NCI-H226 (cell line): ENCODE measurements at places on chromosomes 12 and 14.
A peak's percentile ranks its signal among the peaks of the same experiment; 100 is the strongest.

DNA sequence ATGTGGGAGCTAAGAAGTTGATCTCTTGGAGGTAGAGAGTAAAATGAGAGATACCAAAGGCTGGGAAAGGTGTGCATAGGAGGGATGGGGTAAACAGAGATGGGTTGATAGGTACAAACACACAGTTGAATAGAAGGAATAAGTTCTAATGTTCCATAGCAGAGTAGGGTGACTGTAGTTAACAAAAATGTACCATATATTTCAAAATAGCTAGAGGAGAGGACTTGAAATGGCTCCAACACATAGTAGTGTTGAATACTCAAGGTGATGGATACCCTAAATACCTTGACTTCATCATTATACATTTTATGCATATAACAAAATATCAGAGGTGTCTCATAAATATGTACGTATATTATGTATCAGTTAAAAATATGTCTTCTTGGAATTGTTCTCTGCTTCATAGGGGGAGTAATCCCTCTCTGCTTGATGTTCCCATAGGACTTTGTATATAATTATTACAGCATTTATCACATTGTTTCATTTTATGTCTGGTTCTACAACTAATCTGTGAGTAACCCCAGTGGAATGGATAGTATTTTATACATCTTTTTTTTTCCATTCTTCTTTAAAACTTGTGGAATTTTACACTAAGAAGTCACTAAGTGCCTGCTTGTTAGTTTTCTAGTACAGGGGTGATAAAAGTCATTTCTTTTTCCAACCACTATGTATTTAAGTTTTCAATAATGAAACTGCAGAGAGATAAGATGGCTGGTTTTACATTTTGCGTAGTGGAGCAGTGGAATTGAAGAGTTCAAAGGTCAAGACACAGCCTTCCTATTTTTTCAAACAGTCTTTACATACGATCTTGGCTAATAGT is 1940.0 kb upstream of the SEL1L start:
- DNase-seq, result peak; percentile 43

DNA sequence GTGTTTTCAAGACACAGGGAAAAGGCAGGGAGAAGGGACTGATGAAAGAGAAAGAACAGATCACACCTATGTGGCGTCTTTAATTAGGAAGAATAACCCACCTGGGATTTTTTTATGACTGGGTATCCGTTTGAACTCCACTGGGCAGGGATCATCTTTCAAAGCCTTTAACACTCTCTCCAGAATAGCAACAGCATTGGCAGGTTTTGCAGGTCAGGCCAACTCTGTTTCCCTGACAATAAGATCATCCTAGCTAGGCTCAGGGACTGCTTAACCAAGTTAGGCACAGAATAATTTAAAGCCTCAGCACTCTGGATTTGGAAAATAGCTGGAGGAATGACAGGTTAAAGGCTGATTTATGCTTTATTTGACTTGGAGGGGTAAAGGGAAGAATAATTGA is 117.6 kb downstream of the SUDS3 start:
- DNase-seq, result no peak

DNA sequence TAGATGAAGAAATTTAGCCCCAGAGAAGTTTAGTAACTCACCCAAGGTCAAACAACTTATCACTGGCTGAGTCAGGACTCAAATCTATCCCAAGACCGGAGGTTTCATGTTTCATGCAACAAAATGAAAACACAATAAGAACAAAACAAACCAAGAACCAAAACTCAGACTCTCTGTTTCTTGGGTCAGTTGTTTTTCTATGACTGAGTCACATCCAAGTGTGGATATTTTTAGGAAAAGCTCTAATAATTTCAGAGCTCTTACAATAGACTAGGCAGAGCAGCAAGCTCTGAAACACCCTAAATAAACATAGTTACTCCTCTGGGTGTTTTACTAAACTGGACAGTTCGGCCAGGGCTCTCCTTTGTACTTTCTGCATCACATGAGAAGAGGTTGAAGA is 87.6 kb upstream of the PRB2 start:
- peak; percentile 28 for DNase-seq

DNA sequence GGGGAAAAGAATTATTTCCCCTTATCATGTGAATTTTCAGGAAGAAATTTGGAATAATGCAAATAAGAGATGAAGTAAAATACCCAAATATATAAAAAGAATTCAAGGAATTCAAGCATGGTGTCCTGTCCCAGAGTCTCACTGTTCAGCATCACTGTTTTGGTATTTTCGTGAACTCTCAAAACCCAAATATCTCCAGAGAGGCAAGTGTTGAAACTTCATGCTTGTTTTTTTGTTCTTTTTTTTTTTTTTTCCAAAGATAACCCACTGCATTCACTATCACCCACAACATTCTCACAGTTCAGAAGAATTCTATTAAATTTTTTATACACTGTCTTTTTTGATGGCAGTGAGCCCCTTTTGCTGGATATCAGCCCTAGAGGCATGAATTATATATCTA is 354.9 kb downstream of the DIO2 start:
- peak; percentile 44 for DNase-seq

DNA sequence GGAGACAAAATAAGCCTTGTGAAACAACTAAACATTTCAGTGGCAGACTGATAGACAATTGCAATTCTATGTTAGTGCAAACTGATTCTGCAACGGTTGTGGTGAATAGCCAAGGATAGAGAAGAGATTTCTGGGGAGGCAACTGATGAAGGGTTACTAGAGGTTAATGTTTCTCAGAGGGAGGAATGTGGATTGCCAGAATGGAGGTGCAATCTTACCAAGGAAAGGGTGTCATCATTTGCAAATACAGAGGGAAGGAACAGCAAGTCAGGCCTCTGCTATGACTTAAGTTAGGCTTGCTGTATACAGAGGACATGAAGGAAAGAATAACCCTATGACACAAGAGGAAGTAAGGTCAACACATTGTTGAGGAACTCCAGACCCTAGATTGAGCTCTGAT is 35.8 kb downstream of the CCDC175 start:
- DNase-seq, result peak; percentile 18

DNA sequence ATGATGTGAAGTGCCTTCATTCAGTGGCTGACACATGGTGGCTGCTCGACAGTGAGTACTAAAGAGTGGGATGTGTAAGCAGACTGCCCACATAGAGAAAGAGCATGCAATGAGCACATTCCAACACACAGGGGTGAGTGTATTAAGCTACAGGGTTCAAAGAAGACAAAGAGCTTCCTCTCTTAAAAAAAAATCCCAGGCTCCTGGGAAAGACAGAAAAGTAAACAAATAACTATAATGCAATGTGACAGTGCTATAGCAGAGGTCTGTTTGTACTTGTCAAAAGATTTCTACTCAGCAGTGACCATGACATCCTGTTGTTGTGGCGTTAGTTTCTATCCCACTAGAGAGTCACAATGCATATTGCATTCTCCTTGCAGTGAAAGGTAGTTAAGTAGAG is 12.4 kb upstream of the PCNX1 start:
- no peak for DNase-seq

DNA sequence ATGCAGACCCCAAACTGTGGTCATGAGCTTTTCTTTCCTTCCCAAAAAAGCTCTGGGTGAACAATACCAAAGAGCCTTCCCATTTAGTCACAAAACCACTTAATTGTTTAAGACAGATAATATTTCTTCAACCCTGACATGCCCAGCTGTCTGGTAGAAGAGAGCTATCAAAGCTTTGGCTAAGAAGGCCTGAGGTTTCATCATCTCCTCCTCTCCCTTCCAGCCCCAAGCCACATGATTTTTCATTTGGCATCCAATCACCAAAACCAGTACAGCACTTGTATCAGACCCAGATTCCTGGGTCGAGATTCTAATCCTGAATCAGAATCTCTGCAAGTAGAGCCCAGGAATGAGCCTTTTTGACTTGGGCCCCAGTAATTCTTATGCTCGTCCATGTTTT is 199.6 kb upstream of the TMEM260 start:
- DNase-seq, result no peak

- peak; percentile 3 for DNase-seq
These were observed 34.0 kb upstream of the HECTD1 start for GRCh38 chr14:31241450-31242114.

- DNase-seq, result no peak
These were observed 106.6 kb upstream of the NCOR2 start for GRCh38 chr12:124673801-124674617.

DNA sequence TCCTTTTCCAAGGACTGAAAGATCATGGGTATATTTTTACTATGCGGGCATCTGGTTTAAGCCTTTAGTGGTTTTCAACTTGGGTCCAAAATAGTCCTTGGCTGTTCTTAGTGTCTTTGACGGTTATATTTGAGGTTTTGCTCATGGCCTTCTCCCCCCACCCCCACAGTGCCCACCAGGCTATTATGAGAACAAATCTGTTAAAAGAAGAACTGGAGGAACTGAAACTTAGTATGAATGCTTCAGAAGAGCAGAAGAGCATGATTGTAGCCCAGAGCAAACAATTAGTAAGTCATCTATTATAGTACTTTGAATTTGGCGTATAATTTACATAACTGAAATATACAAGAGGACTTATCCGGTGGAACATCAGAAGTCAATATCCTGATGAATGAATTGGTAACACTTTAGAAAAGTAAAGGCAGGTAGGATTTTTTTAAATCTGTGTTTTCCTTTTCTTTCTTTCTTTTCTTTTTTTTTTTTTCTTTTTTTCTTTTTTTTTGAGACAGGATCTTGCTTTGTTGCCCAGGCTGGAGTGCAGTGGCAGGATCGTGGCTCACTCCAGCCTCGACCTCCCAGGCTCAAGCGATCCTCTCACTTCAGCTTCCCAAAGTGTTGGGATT is 71.8 kb upstream of the BCAT1 start:
- no peak for DNase-seq

DNA sequence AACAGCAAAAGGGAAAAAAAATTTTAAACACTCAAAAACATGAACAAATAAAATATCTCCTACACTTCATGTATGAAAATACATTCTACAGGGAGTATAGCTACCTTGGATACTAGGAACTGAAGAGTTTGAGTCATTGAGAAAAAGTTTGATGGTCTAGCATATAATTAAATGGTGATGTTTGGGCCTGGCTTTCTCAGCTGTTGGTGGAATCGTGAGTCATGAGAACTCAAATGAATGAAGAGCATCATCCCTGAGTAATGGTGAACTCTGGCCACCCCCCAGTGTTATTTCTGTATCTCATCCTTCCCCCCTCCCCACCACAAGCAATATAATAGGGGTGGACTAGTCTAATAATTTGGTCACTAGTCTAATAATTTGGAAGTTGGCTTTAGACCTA is 6.7 kb upstream of the SLC6A15 start:
- DNase-seq, result peak; percentile 73

- DNase-seq, result no peak
These were observed 1.5 kb downstream of the CYP46A1 start for GRCh38 chr14:99685596-99685995.

DNA sequence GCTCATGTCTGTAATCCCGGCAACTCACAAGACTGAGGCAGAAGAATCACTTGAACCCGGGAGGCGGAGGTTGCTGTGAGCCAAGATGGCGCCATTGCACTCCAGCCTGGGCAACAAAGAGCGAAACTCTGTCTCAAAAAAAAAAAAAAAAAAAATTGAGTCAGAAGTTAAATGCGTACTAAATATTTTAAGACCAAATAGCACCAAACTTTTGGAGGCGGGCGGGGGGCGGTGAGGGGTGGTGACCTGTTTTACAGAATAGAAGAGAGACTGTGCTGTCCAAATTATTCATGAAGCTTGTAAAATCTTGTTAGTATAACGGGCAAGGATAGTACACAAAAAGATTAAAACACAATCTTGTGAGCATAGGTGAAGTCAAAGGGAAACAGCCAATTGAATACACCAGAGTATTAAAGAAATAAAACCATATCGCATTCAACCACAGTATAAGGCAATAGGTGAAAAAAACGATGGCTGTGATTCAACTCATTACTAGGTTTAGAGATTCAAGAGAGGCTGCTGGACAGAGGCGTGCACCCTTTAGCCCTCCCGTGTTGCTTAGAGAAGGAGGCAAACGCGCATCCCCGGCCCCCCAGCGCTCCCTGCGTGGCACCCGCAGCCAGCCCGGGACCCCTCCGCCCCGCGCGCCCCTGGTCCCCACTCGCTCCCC is 571 bp downstream of the ZNF891 start:
- DNase-seq, result peak; percentile 14

DNA sequence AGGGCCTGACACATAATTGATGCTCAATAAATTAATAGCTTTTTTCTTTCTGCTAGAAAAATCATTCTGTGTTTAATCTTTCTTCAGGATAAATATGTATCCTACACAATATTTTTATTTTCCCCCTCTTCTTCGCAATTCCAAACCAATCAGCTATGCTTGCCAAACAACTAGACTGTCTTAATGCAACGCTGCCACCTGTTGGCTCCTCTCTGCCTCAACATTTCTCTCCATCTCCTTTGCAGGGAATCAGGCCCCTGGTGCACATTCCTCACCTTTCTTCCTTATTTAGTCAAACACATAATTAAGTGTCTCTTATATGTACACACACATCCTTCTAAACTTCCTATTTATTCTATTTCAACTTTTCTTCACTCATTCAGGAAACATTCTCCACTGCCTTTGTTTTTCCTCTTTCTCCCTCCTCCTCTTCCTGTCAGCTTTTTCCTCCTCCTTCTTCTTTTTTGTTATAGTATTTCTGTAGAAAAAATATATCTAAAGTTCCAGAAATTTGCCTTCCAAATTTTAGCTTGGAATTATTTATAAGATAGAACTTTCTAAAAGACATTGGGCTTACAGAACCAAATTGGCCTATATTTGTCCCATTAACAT is 406.0 kb downstream of the PRKD1 start:
- DNase-seq, result no peak
